ENCODE measurements at places on chromosomes 2 and 18. TPM values are rescaled to one million over a fixed set of nuclear protein-coding genes. Genes with fewer than 3 reads are reported as not detected.

ZSWIM2 gene
- total RNA-seq: not detected

DNA sequence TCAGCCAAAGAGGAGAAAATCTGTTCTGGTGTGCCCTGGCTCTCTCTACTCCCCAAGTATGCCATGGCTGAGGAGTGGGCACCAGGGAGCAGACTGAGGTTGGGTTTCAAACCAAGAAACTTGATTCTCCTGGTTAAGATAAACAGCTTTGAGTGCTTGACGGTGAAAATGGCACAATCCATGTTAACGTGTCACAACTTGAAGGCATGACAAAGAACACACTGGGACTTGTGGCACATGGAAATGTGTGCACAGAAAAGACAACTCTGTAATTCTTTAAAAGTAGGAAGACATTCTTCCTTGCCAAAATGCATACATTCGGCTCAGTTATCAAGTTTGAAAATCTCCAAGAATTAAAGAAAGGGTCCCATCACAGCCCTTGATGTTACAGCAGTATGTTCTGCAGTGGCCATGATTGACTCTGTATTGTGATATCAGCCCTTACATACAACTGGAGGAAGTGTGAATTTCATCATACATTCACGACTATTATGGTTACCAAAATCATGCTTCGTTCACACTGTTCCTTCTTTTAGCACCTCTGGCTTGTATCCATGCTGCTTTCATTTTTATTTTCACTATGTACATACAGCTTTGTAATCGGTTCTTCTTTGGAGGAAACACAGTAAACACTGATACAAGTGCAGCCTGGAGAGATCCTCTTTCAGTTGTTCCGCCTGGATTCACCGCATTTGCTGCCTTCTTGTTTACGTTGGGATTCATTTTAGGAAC, 15.6 kb upstream of the ACTG2 start:
- no peak for ATAC-seq

CD207 gene
- total RNA-seq: 0.88 TPM

- no peak for ATAC-seq
These were observed 253.8 kb downstream of the TNS1 start for GRCh38 chr2:217749008-217749407.

- peak; percentile 84 for ATAC-seq
These were observed at the start of gene PMAIP1 for GRCh38 chr18:59899298-59900221. PMAIP1 (plus strand) TSS chr18:59899996; CDS start chr18:59900178, 182 bp downstream.

DNA sequence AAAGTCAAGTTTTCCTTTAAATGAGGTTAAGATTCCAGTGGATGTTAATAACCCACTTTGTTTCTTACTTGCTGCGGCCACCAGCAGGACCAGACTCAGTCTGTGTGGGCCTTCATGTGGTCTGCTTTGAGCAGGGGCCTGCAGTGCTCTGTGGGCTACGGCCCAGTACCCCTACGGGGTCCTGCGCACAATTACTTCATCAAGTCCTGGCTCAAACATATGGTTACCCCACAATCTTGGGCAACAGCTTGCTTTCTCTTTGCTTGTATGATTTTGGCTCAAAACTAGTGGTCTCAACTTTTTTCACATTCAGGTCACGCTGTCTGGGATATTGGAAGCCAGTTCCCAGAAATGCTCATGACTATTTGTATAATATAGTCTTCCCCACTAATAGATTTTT, 64.2 kb downstream of the PTPN2 start:
- no peak for ATAC-seq
